ENCODE measurements at places on chromosomes 1 and 21.

DNA sequence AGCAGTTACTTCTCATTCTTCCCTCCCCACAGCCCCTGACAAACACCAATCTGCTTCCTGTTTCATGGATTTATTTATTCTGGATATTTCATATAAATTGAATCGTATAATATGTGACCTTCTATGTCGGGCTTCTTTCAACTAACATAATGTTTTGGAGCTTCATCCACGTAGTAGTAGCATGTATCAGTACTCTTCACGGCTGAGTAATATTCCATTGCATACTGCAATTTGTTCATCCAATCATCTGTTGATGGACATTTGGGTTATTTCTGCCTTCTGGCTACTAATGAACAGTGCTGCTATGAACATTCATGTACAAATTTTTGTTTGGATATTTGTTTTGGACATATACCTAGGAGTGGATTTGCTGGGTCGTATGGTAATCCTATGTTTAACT, 1.9 kb upstream of the KAZN start:
- DNase-seq, result no peak

DNA sequence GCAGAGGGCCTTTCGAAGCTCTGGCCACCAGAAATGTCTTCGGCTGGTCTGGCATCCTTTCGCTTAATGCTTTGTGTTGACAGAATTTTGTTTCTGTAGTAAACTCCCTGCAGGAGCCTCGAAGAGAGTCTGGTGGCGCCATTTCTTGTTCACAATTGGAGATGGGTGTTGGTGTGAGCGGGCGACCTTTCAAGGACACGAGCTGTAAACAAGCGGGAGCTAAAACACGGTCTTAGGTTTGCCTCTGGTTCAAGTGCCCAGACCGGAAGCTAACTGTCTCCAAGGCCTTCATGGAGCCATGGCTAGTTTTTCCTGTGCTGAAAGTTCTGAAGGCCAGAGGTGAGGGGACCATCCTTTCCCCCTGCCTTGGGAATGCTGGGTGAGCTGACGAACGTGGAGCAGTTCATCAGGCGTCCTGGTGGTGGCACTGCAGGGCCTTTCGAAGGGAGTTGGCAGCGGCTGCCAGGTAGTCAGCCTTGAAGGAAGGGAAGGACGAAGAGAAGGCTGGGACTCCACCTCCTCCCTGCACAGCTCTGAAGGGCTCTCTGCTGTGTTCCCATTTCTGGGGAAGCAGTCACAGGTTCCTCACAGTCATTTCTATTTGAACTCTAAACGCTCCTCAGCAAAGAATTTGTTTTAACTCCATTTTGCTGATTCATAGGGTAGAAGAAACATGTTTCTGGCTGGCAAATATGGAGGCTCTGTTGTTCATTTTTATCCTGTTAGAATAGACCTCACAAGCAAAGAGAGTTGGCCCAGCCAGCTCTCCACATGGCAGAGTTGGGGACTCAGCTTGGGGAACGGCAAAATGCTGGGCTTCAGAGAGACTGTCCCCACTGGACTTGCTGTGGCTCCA, 35.2 kb downstream of the URB2 start:
- DNase-seq, result peak; percentile 73

DNA sequence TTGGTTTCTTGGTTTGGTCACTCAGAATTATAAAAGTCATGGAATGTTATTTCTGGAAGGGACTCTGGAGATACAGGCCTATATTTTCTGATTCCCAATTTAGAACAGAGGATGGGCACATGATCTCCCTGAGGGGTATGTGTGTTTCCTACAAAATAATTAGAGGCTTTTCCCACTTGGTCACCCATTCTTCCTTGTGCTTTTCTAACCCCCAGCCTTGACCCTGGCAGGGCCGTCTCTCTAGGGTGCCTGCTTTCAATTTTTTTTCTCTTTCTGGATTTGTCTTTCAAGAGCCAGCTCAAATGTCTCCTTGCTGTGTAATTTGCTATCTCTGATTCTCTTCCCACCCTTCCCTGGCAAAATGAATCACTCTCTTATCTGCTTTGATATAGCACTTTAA, 131.9 kb downstream of the HLX start:
- DNase-seq, result no peak

DNA sequence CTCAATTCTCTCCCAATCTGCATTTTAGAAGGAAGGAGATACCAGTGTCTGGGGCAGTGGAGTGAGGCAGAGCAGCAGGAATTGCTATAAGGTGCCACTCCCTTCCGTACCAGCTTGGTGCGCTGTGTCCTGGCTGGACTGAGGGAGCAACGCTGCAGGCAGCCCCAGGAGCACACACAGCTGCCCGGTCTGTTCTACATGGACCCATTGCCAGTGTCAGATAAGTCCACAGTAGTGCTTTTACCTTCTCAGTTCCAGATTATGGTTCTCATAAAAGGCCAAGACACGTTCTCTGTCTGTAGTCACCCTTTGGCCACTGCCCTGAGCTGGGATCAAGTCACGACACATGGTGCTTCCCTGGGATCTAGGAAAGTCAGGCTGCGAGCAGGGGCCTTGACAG, 44.1 kb upstream of the BARHL2 start:
- no peak for DNase-seq
